ENCODE measurements at places on chromosomes 5 and 9.

DNA sequence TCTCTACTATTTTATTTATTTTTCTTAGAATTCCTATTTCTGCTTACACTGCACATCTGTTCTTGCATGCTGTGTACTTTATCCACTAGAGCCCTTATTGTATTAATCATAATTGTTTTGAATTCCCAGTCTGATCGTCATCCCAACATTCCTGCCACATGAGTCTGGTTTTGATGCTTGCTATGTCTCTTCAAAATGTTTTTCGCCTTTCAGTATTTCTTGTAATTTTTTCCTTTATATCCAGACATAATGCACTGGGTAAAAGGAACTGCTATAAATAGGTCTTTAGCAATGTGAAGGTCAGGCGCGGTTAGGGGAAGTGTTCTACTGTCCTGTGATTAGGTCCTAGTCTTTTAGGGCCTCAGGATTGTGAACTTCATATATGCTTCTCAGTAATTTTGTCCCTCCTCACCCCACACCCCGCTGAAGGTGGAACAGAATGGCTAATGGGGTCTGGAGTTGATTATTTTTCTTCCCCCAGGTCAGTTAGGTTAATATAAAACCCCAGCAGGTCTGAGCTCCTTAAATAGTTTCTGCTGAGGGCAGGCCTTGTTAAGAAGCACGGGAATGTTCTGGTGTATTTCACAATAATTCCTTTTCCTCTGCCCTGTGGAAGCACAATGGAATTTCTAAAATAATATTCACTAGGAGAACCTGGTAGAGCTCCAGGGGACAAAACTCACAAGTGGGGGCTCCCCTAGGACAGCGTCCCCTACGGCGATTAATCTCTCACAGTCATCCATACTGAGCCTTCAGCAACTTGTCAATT lies 146.6 kb upstream of the TUT7 start:
- no peak for DNase-seq

DNA sequence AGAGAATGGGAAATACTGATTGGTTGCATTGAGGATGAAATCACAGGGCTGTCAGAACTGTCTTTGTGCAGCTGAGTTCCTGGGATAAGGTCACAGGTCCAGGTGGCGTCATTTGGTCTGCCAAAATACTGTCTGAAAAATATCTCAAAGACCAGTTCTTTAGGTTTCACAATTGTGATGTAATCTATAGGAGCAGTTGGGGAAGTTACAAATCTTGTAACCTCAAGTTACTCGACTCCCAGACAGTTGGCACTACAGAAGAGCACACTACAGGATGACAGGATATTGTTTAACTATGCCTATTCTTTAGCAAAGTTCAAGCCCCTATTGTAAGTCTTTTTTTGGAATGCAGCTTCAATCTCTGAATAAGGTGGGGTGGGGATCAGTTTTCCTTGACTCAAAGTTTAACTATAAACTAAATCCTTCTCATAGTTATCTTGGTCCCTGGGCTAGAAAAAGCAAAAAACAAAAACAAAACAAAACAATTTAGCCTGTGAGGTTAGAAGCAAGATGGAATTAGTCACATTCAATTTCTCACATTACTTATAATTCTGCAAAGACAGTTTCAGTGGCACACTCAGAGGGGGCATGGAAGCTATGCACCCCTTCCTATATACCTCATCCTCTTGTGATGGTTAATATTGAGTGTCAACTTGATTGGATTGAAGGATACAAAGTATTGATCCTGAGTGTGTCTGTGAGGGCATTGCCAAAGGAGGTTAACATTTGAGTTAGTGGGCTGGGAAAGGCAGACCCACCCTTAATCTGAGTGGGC lies 276.0 kb downstream of the AUH start:
- DNase-seq, result no peak

DNA sequence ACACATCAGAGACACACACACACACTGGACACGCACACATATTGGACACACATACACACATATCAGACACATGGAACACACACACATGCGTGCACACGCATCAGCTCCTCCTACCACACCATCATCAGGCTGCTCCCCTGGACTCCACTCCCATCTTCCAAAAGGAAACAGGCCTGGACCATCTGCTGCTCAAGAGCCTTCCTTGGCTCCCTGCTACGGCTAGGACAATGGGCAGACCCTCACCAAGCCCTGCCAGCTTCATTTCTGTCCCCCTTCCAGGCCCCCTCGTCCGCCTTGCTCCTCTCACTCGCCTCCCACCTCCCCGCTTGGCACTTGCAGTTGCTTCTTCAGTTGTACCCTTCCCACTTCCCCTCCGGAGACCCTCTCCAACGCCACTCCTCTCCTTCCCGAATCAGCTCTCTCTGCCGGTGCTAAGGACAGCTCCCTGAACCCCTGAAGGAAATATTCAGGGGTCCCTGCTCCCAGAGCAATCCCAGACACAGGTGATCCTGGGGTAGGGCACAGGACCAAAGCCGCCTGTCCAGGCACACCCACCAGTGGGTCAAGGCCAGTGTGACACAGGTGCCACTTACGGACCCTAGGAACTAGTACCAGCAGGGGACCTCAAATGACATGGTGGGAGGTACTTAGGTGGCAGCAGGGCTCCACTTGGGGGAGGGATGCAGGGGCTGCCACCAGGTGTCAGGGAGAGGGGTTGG lies 12.1 kb upstream of the LAMC3 start:
- no peak for DNase-seq

DNA sequence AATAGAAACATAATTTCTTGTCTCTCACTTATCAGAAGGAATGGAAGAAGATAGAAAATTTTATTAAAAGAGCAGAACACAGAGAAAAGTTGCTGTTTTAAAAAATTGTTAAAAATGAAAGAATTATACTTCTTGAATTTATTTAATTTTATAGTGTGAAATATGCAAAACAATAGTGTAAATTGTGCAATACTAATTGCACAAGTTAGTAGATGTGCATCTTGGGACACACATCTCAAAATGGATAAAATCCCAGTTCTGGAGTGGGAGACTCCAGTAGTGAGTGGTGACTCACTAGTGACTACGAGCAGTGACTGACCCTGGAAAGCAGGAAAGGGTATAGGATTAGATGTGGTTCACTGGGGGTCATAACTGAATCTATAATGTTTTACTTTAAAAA lies 223.2 kb downstream of the MSX2 start:
- no peak for DNase-seq

DNA sequence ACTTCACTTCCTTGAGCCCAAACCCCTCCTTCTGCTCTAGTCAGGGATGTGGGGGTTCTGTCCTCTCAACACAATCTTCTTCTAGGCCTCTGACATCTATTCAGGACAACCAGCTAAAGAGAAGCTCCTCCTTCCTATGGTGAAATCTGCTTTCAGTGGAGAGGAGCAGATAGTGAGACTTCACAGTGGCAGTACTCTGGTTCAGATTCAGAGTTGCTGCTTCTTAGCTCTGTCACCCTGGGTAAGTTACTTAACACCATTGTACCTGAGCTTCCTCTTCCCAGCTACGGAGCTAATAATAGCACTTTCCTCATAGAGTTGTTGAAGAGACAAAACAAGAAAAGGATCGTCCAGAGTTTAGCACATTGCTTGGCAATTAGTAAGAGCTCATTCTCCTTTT lies 77.3 kb upstream of the LARP1 start:
- no peak for DNase-seq

- no peak for DNase-seq
Measured at GRCh38 chr9:127036437-127036836, 86.0 kb downstream of the ANGPTL2 start.

GRCh38 chr9:98874721-98875255 lies 67.3 kb downstream of the GALNT12 start:
- DNase-seq, result no peak

GRCh38 chr9:106958955-106959657 lies 96.1 kb downstream of the ZNF462 start:
- DNase-seq, result no peak

DNA sequence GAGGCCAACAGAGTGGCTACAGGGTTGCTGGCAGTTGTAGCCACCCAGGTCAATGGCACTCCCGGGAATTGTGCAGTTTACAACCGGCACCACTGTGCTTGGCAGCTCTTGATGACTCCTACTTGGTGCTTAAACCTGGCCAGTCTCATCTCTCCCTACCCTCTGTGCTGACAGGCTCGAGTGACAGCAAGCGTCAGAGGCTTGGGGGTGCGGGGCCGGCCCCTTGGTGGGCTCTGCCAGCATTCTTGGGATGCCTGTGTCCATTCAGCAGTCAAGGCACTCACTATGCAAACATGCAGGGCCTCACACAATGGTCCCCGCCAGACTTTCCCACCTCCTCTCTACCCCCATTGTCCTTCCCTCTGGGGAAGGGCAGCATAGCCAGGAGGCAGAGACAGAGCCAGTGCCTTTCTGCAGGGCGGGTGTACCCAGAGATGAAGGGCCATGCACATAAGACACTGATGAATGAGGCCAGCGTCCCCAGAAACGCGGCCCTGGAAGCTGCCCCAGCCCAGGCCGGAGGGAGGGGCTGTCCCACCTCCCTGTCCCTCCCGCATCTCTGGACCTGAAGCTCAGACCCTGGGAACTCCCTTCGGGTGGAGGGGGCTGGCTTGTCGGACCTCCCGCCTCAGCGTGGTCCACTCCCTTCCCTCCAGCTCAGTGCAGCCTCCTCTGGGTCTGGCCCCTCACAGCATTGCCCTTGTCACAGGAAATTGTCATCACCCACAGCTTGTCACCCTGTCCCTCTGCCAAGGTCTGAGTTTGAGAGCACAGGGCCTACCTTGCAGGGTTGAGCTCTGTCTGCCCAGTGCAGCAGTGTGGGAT lies 26.4 kb upstream of the NOTCH1 start:
- DNase-seq, result no peak

DNA sequence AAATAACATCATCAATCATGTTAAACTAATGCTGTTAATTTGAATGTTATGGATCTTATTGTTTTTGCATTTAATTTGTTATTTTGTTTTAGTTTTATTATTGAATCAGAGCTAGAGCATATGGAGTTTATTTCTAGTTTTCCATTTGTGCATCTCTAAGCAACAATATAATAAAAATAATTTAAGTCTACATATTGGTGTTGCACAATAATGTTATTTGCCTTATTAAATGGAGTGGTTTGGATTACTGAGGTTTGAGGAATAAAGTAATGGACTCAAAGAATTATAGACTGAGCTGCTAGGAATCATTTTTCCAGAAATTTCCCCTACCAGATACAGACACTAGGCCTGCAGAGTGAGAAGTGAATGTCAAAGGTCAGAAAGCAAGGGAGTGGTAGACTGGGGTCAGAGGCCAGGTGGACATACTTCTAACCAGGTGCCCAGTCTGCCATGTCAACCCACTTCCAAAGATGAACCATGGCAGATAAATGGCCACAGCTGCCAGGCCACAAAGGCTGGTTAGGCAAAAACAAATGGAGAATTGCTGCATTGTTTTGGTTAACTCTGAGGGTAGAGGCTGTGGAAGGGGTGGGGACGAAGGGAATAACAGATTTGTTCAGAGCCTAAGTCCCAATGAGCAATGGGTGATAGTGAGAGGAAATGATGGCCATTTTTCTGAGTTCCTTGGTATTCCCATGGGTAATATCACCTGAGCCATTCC lies 113.1 kb downstream of the FBXL7 start:
- DNase-seq, result no peak

- DNase-seq, result no peak
Measured at GRCh38 chr5:146124580-146124979, 19.2 kb upstream of the PLAC8L1 start.
